ENCODE measurements at places on chromosomes 2 and 18.
A peak's percentile ranks its signal among the peaks of the same experiment; 100 is the strongest.

DNA sequence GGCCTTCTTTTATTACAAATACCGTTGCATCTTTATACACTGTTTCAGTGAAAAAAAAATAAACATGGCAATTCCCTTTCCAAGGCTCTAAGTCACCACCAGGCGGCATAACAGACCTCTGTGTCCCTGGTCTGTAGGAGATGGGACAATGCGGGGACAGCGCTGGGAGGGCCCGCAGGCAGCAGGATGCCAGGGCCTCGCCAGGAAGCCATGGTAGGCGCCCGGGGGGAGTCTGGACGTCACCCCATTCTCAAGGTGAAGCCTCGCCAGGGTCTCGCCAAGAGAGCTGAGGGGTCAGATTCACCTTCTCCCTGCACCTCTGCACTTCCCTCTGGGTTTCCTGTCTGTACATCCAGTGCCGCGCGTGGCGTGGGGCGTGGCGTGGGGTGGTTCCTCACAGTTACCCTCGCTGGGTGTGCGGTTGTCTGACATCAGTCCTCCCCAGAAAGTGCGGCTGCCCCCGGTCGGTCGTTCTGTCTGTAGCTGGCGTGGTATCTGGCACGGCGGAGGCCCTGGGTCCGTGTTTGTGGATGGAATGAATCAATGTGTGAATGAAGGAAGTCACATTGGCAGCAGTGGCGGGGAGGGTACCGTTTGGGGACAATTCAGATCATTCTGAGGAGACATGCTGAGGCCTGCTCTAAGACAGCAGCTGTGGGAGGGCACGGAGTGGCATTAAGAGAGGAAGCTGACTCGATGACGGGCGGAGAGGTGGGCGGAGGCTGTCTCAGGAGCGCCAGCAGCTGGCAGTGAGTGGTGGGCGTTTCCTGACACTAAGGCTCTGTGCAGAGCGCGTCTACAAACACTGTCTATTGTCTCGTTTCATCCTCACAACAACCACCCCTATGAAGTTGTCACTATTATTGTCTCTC, 46.0 kb downstream of the LRRFIP1 start:
- DNase-seq: peak; percentile 79

- no peak for DNase-seq
Observed at GRCh38 chr2:159298967-159299366, 12.5 kb upstream of the WDSUB1 start.

- no peak for DNase-seq
Observed at GRCh38 chr2:63842149-63843061, 709 bp downstream of the UGP2 start.

- DNase-seq: peak; percentile 13
Observed at GRCh38 chr2:7773362-7774360, 856.4 kb downstream of the RNF144A start.

GRCh38 chr2:197934261-197934933, 130.0 kb downstream of the PLCL1 start:
- DNase-seq: no peak

- peak; percentile 67 for DNase-seq
Observed at GRCh38 chr2:222708274-222708710, 36.8 kb downstream of the MOGAT1 start.
